ENCODE measurements at places on chromosomes 3 and 15.

GRCh38 chr15:24933716-24934115, 21.1 kb upstream of the SNRPN start:
- DNase-seq: no peak

GRCh38 chr15:66364944-66365528, 8.6 kb upstream of the TIPIN start:
- no peak for DNase-seq

- no peak for DNase-seq
Measured at GRCh38 chr15:78564743-78565096, 600 bp upstream of the CHRNA5 start.

- DNase-seq: no peak
Measured at GRCh38 chr15:40598126-40598525, 4.1 kb downstream of the KNL1 start.

GRCh38 chr3:42165211-42165610, 74.1 kb downstream of the TRAK1 start:
- DNase-seq: no peak

GRCh38 chr15:49712846-49713450, 92.1 kb downstream of the DTWD1 start:
- no peak for DNase-seq

- no peak for DNase-seq
Measured at GRCh38 chr3:144638009-144638408, 666.4 kb downstream of the DIPK2A start.

DNA sequence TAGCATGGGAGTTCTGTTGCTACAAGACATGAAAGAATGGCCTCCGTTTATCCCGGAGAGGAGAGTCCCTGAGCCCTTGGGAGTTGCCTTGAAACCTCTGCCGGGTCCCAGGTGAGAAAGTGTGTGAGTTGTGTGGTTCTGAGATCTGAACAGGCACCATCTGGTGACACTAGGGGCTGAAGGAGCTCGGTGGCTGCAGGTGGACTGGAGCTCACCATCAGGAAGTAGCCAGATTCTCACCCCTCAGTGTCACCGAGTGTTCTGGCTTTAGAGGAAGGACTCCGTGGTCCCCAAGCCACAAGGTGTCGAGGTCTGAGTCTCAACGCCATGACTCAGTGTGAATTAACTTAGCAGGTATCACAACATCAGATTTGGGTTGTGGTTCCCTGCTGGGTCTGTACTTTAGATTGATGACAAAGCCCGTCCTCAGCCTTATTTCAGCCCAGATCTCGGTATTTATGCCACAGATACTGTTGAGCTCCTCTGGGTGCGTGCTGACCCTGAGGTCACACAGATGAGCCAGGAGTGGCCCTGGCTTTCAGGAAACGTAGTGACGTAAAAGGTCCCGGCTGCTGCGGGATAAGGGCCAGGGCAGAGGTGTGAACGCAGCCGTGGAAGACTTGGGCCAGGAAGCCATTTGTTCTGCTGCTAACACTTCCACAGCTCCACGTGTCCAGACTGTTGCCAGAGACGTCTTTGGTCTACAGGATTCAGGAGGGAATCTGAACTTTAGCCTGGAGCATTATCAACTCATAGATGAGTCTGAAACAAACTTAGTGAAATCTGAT, 54.4 kb downstream of the PGPEP1L start:
- DNase-seq: no peak

- DNase-seq: no peak
Measured at GRCh38 chr3:112539825-112540650, 21.7 kb downstream of the ATG3 start.

- no peak for DNase-seq
Measured at GRCh38 chr15:67670647-67671305, 128.3 kb downstream of the MAP2K5 start.

DNA sequence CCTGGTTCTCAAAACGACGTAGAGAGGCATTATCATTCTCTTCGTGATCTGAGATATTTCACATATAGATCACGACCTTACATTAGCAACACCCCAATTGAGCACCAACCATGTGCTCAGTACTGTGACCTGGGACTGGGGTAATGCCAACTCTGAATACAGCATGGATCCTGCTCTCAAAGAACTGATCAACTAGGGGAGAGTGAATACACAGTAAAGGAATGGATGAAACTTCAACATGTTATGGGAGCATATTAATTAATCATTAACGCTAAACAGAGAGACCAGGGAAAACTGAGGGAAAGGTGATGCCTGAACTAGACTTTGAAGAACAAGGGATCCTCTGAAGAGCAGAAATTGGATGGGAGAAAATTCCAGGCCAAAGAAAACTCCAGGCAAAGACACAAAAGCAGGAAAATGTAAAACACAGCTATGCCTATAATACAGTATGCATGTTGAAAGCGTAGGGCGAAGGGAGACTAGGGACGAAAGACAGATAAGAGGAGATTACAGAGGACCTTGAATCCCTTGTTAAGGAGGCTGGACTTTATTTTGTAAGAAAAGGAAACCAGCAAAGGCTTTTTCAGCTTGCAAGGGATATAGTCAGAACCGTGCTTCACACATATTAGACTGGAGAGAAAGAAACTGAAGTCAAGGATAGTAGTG, 105.7 kb downstream of the ANO10 start:
- no peak for DNase-seq
